HFF-Myc (cell line): ENCODE measurements at places on chromosomes 3 and 15.

DNA sequence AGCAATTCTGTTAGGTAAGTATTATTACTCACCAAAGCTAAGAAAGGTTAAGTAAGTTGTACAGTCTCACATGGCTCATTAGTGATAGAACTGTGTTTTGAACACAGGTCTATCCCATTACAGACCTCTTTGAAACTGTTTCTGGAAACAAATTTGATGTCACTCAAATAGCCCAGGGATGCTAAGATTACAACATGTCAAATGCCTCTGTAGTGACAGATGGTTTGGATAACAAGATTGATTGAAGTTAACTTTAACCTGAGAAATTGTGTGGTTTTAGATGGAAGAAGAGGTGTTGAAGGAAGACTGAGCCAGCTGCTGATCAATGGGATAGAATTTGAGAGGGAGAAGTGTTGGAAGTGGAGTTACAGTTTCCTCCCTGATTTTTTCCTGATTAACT is 72.5 kb downstream of the SYN2 start:
- DNase-seq: no peak

GRCh38 chr15:33115191-33115861 is 79.2 kb downstream of the FMN1 start:
- DNase-seq: no peak

- no peak for DNase-seq
Measured at GRCh38 chr3:148232389-148232788, 465.3 kb upstream of the AGTR1 start.

GRCh38 chr15:74907163-74907870 is 666 bp upstream of the FAM219B start:
- no peak for DNase-seq
